ENCODE measurements at places on chromosomes 16 and 17. TPM values are rescaled to one million over a fixed set of nuclear protein-coding genes. Genes with fewer than 3 reads are reported as not detected.

- no peak overlapping the region for H3K4me3 ChIP-seq
- no peaks in the 10 kb centered on the region for H3K4me1 ChIP-seq
- H3K27me3 ChIP-seq: peaks cover 5% of the 10 kb centered on the region
- H3K36me3 ChIP-seq: no peaks in the 10 kb centered on the region
- no peak overlapping the region for H3K27ac ChIP-seq
Measured at GRCh38 chr17:39022924-39023323, 55.7 kb upstream of the FBXO47 start.

- H3K4me3 ChIP-seq: peak overlapping the region; percentile 43
- H3K4me1 ChIP-seq: no peaks in the 10 kb centered on the region
- peak; percentile 53 for DNase-seq
- peak overlapping the region; percentile 82 for H3K27ac ChIP-seq
Measured at GRCh38 chr17:8122422-8122923, 1.4 kb downstream of the HES7 start.

DNA sequence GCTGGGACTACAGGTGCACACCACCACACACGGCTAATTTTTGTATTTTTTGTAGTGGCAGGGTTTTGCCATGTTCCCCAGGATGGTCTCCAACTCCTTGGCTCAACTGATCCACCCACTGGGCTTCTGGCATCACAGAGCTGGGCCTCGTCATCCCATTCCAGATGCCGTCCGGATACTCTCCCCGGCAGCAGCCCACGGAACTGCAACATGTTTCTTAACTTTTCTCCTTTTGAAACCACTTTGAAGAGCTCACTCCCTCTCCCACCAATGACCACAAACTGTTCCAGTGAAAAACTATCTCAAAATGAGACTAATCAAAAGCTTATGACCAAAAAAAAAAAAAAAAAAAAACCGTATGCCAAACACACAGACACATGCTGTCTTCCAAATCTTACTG, 17.6 kb downstream of the PEMT start:
- H3K27ac ChIP-seq: no peak overlapping the region
- no peak overlapping the region for H3K4me3 ChIP-seq
- no peaks in the 10 kb centered on the region for H3K27me3 ChIP-seq
- H3K36me3 ChIP-seq: no peaks in the 10 kb centered on the region
- peak; percentile 28 for DNase-seq

DNA sequence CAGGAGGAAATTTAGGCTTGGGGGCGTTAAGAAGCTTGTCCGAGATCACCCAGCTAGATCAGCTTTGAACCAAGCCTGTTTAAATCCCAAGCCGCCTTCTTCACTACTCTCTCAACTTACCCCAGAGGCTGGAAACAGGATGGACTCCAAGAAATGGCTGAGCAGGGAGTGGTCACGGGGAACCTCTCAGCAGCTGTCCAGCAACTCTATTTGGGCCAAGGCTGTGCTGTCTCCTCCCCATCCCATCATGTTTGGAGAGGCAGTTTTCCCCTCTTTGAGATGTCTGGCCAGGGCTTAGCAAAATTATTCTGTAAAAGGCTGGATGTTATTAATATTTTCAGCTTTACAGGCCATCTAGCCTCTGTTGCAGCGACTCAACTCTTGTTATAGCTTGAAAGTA, 305.7 kb downstream of the RBFOX1 start:
- H3K36me3 ChIP-seq: no peaks in the 10 kb centered on the region
- no peak for DNase-seq
- H3K27me3 ChIP-seq: no peaks in the 10 kb centered on the region
- no peaks in the 10 kb centered on the region for H3K4me1 ChIP-seq
- H3K4me3 ChIP-seq: no peak overlapping the region

DNA sequence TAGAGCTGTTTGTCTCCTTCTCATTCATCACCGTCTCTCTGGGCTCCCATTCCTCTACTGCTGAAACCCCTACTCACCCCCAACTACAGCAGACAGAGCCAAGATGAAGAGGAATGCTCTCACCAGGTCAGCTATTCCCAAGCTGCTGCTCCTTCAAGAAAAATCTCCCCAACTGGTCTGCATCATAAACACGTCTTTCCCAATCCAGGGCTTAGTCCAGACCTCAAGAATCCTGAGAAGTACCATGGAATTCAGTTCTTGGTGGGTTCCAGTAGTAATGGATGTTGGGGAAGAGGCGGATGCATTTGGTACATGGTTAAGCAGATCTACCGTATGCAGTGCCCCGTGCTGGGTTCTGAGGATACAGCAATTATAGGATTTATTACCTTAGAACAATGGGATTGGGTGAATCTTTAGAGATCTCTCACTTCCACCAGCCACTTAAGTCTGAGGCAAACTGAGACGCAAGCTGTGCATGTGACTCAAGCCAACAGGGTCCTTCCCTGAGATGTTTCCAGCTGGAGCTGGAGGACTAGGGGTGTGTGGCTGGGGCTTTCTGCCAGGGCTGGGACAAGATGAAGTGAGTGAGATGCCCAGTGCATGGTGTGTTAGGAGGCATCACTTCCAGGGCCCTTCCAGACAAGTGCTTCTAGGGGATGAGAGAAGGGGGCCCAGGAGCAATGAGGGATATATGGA, 232.7 kb upstream of the CDH5 start:
- no peaks in the 10 kb centered on the region for H3K36me3 ChIP-seq
- no peak overlapping the region for H3K27ac ChIP-seq
- no peak for DNase-seq
- no peak overlapping the region for H3K4me3 ChIP-seq
- H3K4me1 ChIP-seq: no peaks in the 10 kb centered on the region

DNA sequence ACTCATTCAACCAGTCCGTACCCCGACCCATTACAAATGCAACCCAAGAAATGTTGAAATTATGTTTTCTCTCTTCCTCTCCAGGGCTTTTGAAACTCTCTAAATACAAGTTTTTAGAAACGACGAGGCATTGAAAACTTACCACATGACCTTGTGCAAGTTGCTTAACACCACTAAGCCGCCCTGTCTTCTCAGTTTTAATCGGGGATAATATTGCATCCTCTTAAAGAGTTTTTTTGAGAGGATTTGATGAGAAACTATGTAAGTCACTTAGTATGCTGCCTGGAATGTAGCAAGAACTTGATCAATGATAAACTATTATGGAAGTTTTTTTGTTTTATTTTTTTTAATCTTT, 149.0 kb upstream of the FAM20A start:
- no peaks in the 10 kb centered on the region for H3K4me1 ChIP-seq
- no peak overlapping the region for H3K4me3 ChIP-seq
- H3K36me3 ChIP-seq: no peaks in the 10 kb centered on the region

DNA sequence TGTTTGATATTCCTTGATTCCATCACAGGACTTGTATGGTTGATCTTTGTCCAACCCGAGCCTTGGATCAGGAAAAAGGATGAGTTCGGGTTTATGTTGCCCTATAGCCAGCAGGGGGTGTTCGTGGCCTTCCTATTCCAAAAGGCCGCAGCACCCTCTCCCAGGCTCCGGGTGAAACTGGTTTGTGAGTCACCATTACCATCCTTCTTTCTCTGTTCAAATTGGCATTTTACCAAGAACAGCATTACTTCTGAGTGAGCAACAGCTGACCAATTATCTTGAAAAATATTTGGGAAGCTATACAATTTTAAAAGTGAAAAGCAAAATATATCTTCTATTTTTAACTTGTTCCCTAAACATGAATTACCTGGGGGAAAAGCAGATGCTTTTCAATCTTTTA, 24.3 kb upstream of the KRT20 start:
- H3K36me3 ChIP-seq: no peaks in the 10 kb centered on the region
- no peak overlapping the region for H3K4me3 ChIP-seq
- H3K4me1 ChIP-seq: peaks cover 9% of the 10 kb centered on the region
- peak; percentile 74 for DNase-seq

- H3K4me1 ChIP-seq: no peaks in the 10 kb centered on the region
- no peaks in the 10 kb centered on the region for H3K27me3 ChIP-seq
- H3K27ac ChIP-seq: no peak overlapping the region
Measured at GRCh38 chr17:7818026-7818425, 16.0 kb upstream of the KDM6B start.

GRCh38 chr17:48678141-48678971, 44.0 kb downstream of the PRAC1 start:
- peaks cover 7% of the 10 kb centered on the region for H3K4me1 ChIP-seq
- H3K27me3 ChIP-seq: peaks cover 7% of the 10 kb centered on the region
- H3K4me3 ChIP-seq: no peak overlapping the region
- DNase-seq: peak; percentile 25
- no peak overlapping the region for H3K27ac ChIP-seq

RRAD gene
- total RNA-seq: 7.5 TPM

GRCh38 chr16:24071666-24072360, 184.3 kb upstream of the CACNG3 start:
- DNase-seq: no peak
- H3K27me3 ChIP-seq: no peaks in the 10 kb centered on the region
- H3K4me1 ChIP-seq: no peaks in the 10 kb centered on the region
- no peaks in the 10 kb centered on the region for H3K36me3 ChIP-seq
- H3K27ac ChIP-seq: no peak overlapping the region
